ENCODE measurements at places on chromosomes 7 and 10.

DNA sequence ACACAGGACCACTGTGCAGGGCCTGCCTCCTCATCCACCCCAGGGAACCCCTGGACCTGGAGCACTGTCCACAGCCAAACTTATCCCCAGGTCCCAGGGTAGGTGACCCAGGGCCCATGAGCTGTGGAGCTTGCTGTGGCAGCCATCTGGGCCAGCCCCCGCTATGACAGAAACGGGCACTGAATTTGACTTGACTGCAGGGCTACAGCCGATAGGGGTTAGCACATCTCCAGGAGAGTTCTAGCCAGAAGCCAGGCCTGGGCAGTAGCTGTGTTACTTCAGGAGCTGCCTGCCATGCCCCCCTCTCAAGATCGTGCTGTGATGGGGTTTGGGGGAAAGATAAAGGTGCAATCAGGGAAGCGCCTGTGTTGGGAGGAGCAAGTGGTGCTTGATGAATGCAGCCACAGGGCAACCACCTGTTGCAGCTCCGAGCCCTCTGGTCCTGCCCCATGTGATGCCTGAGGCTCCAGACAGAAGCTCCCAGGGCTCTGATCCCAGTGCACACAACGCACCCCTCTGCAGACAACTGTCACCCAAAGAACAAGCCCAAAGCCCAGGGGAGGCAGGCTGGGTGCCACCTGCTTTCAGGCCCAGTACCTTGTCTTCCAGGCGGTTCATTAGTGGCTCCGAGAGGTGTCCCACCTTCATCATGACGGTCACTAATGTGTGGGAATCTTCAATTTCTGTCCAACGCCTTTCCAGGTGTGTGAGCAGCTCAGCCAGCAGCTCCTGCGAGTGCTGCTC is 6.5 kb downstream of the TBRG4 start:
- no peak for DNase-seq

DNA sequence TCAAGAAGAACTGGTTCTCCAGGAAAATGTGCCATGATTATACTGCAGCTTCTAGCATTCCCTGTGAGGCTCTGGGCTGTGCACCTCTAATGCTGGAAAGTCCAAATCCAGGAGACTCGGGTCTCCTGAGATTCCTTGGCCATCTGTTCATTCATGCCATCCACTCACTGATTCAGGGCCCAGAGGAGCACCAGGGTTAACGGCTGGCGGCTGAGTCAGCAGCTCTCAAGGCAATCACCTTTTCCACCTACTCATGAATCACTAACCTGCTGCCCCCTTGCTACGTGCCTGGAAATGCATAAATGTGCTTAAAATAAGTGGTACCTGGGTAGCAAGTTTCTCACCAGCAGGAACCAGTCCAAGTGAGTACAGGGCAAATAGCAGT is 132.7 kb downstream of the KCNMA1 start:
- peak; percentile 93 for DNase-seq

GRCh38 chr10:77898323-77899079 is 28.1 kb downstream of the DLG5 start:
- no peak for DNase-seq

- no peak for DNase-seq
Measured at GRCh38 chr10:58833771-58834561, 321.3 kb downstream of the BICC1 start.

GRCh38 chr10:28628184-28628893 is 49.0 kb upstream of the BAMBI start:
- peak; percentile 77 for DNase-seq

- no peak for DNase-seq
Measured at GRCh38 chr10:11887381-11888227, 64.4 kb downstream of the PROSER2 start.

- no peak for DNase-seq
Measured at GRCh38 chr7:138434597-138435019, 25.5 kb upstream of the TRIM24 start.

GRCh38 chr7:90625562-90625961 is 29.4 kb downstream of the CDK14 start:
- DNase-seq = peak; percentile 30

- no peak for DNase-seq
Measured at GRCh38 chr10:75211007-75211691, 553 bp downstream of the VDAC2 start.

- peak; percentile 1 for DNase-seq
Measured at GRCh38 chr7:43105521-43106120, 6.8 kb upstream of the HECW1 start.

GRCh38 chr10:25867321-25867720 is 66.7 kb upstream of the MYO3A start:
- no peak for DNase-seq

GRCh38 chr10:68154211-68154497 is 44.9 kb downstream of the MYPN start:
- peak; percentile 32 for DNase-seq

GRCh38 chr7:151126491-151127137 is 40.3 kb downstream of the AGAP3 start:
- no peak for DNase-seq

GRCh38 chr7:73706126-73707044 is 13.1 kb downstream of the STX1A start:
- peak; percentile 82 for DNase-seq

- DNase-seq = peak; percentile 51
Measured at GRCh38 chr7:107865956-107866775, 24.8 kb upstream of the DLD start.

DNA sequence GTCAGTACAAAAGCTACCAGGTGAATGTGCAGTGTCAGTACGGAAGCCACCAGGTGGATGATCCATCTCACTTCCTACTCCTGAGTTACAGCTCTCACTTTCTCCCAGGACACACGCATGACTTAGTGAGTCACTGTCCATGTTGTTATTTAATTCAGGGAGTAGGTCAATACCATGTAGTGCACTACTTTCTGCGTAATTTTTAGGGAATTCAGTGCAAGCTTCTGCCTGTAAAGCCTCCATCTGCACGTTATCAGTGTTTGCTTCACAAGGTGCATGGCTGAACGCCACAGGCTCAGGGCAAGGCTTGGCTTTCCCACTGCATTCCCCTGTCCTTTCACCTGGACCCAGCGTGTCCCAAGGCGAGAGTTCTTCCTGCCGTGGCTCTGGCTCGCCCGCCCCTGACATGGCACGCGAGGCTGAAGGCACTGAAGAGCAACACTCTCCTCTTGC is 59.5 kb downstream of the LARP4B start:
- DNase-seq = no peak

DNA sequence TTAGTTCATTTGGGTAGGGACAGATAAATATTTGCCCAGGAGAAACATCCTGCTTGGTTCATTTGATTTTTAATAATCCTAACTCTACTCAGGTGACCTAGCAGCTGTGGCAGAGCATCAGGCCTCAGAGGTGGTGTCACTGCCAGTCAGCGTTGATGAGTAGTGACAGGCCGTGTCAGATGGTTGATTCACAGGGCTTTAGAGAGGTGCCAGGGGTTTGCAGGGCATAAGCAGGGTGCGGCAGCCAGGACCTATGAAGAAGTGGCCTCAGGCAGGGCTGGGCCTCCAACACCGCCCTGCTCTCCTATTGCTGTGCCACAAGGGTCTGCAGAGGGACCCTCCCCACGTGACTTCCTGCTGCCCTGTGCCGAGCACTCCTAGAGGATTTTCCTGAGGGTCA is 128.1 kb downstream of the HECW1 start:
- DNase-seq = no peak

- peak; percentile 75 for DNase-seq
Measured at GRCh38 chr10:110408203-110408871, 89.4 kb upstream of the DUSP5 start.

DNA sequence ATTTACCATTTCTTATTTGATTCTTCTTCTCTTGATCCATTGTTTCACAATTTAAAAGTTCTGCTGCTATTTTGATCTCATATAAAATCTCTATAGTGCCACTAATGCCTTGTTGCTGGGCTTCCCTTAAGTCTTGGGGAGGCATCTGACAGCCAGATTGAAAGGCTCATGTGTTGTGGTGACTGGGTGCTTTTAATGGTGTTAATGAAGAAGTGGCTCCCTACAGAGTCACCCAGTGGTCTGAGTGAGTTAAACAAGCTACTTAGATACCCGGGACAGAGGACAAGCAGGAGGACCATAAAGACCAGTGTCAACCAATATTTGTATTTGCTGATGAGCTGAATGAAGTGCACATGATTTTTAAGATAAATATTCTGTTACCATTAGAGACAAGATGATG is 176.4 kb upstream of the HABP2 start:
- no peak for DNase-seq

GRCh38 chr7:44073664-44074348 is 8.4 kb upstream of the PGAM2 start:
- peak; percentile 75 for DNase-seq

- DNase-seq = no peak
Measured at GRCh38 chr10:120632047-120632446, 175.0 kb downstream of the PLPP4 start.

DNA sequence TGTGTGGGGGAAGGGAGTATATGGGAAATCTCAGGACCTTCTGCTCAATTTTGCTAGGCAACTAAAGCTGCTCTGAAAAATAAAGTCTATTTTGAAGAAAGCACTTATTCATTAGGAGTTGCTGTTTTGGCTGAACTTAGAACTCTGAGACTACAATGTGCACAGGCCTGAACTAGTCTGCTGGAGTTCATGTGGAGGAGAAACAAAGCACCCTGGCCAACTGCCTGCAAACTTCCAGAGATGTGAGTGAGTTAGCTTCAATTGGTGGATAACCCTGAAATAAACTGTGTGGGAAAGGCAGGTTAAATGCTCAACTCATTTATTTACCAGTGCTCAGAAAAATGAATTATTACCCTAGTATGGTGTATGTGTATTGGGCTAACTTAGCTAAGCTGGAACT is 17.3 kb upstream of the FAM241B start:
- DNase-seq = no peak

DNA sequence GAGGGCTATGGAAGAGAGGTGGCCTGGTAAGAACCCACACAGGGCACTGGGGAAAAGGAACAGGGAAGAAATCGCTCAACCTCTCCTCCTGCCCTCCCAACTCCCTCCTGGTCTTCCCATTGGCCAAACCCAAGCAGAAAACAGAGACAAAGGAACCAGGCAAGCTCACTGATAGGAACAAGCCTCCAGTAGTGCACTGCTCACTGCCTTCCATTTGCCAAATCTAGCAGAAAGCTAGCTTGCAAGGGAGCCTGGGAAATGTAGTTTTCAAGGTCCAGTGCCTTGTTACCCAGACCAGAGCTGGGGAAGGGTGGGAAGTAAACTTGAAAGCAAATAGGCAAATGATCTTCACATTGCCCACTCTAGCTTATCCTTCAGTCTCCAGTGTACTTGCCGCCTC is 556.1 kb upstream of the AUTS2 start:
- no peak for DNase-seq
